ENCODE measurements at places on chromosomes 11 and 22.

DNA sequence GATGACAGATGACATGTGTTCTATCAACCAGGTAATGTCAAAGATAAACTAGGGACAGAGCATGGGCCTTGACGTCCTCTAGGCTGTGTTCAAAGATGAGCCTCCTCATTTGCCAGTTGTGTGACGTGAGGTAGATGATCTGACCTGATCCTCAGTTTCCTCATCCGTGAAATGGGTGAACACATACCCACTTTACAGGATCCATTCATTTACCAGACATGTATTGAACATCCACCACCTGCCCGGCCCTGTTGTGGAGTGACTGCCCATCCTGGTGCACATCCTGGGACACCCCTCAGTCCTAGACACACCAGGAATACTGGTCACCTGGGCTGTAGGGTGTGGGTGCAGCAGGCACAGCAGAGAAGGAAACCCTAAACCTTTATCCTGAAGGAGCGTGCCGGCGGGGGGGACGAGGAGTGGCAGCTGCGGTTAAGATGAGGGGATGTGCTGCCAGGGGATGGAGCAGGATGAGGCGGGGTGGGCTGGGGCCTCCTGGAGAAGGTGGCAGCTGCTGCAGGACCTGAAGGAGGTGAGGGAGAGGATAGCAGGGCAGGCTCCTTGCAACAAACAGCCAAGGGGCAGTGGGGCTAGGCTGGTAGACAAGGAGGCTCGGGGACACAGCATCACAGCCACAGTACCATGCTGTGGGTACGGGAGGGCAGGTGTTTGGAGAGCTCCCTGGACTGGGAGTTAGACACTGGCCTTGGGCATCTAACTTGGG, 8.4 kb downstream of the CLDN5 start:
- no peak for DNase-seq

GRCh38 chr11:35658020-35658948, 4.3 kb upstream of the TRIM44 start:
- no peak for DNase-seq

- no peak for DNase-seq
Observed at GRCh38 chr22:20087319-20088262, 7.5 kb downstream of the DGCR8 start.

DNA sequence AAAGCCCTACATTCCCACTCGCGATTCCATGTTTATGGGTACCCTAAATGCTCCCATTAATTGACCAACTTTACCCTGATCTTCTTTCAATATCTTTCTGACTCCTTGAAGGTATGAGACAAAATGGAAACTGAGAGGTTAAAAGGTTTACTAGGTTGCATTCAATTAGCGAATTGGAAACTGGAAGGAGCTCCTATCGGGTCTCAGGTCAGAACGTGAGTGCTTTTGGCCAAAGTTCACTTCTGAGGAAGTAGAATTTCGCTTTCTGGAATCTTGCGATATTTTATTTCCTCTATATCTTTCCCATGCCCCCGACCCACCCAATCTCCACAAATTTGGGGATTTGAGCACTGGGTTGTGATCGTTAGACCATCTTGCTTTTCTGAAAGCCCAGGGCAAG, 2.6 kb downstream of the EHF start:
- DNase-seq: no peak

- no peak for DNase-seq
Observed at GRCh38 chr22:42651134-42651533, 1.9 kb upstream of the CYB5R3 start.

DNA sequence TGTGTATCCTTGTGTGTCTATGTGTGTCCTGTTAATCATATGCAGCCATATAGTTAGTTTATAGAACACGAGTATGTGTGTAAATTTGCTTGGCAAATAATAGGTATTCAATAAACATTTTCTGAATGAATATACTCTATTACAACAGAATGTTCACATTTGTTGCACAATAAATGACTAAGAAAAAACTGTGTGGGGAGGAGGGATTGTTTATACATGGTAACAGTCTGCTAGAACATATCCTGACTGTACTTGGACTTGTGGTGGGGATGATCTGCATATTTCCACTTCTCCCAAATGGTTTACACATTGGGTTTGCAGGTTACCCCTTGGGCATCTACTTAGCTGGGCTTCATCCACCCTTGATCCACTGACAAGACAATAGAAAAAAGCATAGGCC, 194.6 kb downstream of the INSC start:
- no peak for DNase-seq

GRCh38 chr11:112995423-112996090, 34.3 kb downstream of the NCAM1 start:
- DNase-seq: peak; percentile 22

- no peak for DNase-seq
Observed at GRCh38 chr22:47558828-47559700, 796.6 kb downstream of the TBC1D22A start.

GRCh38 chr22:23070418-23071229, at the start of gene GNAZ:
Gene GNAZ (plus strand): TSS chr22:23070519. CDS start chr22:23095696, 25,177 bp downstream.
- peak; percentile 4 for DNase-seq

GRCh38 chr22:39510529-39511149, 8.5 kb downstream of the MIEF1 start:
- DNase-seq: no peak

DNA sequence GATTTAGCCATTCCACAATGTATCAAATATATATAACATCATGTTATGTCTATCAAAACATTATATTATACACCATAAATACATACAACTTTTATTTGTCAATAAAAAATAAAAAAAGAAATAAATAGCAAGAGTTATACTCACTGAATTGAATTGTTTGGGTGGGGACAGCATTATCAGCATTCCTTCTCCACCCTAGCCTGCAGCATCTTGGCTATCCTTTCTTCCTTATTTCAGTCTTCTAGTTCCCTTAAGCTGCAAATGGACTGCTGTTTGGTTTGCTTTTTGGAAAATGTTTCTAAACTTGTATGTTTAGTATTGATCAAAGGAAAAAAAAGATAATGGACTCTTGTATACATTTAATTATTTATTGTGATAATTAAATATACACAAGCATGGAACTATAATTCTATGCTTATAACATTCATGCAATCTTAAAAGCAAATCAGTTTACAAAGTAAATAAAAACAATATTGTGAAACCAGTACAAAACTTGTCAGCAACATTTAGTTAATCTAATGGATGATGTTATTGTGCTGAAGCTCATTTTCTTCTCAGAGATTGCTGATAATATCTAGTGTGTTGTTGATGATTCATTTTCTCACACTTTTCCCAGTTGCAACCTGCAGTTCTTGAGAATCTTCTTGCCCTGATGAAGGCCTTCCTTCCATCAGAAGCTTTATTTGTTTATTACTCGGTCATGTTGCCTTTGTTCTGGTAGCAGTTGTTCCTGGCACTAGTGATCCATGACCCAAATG, 5.0 kb downstream of the ARHGAP42 start:
- no peak for DNase-seq

DNA sequence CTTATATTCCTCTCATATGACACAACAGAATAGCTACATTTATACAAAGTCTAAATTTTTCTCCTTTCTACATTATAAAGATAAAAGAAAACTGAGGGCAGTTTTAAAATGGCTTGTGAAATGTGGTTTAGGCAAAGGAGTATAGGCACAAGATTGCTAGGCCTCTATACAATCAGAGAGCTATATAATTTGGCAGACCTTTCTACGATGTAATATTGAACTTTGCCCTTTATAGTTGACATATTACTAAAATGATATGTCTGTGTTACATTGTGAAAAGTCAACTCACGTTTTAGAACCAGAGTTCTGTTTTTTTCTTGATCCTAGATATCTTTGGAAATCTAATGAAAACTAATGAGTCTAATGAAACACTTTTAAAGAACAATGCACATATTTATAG, 430.2 kb downstream of the DLG2 start:
- DNase-seq: no peak

GRCh38 chr11:2512431-2513407, 67.9 kb downstream of the KCNQ1 start:
- no peak for DNase-seq
